ENCODE measurements at places on chromosomes 1 and 21.
A peak's percentile ranks its signal among the peaks of the same experiment; 100 is the strongest.

DNA sequence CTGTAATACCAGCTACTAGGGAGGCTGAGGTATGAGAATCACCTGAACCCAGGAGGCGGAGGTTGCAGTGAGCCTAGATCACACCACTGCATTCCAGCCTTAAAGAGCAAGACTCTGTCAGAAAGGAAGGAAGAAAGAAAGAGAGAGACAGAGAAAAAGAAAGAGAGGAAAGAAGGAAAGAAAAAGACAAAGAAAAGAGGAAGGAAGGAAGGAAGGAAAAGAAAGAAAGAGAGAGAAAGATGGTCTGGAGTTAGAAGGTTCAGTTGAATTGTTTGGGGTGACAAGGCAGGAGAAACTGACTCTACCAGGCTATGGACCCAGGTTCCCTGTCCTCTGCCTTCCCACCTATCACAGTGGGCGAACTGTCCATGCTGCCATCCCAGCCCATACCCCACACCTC is 27.4 kb upstream of the PIK3CD start:
- no peak overlapping the region for H3K4me3 ChIP-seq
- no peak overlapping the region for H3K27ac ChIP-seq
- no peaks in the 10 kb centered on the region for H3K4me1 ChIP-seq
- H3K36me3 ChIP-seq: no peaks in the 10 kb centered on the region

DNA sequence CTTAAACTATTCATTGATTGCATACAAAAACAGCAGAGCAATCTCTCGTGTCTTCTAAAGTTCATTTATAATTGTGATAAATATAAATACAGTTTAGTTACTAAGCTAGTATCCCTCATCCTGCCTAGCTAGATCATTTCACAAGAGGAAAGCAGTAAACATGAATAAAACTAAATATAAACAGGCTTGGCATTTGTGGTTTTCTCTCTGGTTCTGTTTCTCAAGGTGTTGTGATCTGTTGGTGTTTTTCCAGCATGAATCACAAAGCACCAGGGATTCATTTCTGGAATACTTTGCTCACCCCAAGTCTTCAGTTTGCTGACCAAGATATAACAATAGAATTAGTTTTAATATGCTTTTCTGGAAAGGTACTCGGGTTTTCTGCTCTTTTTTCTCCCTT is 32.7 kb upstream of the GLIS1 start:
- no peaks in the 10 kb centered on the region for H3K36me3 ChIP-seq
- no peak overlapping the region for H3K4me3 ChIP-seq
- DNase-seq: peak; percentile 87
- peaks cover 31% of the 10 kb centered on the region for H3K4me1 ChIP-seq
- H3K27me3 ChIP-seq: no peaks in the 10 kb centered on the region

DNA sequence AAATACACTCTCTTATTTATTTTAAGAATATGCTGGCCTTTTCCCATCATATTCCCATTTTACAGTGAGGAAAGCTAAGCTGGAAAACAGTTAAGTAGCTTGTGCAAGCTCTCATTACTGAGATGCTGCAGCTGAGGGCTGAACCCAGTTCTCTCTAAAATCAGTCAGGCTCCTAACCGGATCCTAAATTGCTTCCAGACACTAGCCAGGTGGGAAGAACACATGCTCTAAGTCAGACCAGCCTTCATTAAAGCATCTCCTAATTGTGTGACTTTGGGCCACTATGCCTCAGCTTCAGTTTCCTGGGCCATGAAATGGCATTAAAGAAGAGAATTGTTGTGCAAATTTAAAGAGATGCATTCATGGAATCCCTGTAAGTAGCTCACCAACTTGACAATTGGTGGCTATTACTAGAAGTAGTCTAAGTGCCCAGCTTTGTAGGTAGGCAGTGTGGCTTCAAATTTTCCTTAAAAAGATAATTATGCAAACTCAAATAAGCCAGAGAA is 228.4 kb downstream of the DAB1 start:
- no peaks in the 10 kb centered on the region for H3K36me3 ChIP-seq
- no peak overlapping the region for H3K27ac ChIP-seq
- no peak overlapping the region for H3K4me3 ChIP-seq
- no peak for DNase-seq
- no peaks in the 10 kb centered on the region for H3K4me1 ChIP-seq

- no peak overlapping the region for H3K27ac ChIP-seq
- DNase-seq: no peak
- H3K4me3 ChIP-seq: no peak overlapping the region
- no peaks in the 10 kb centered on the region for H3K27me3 ChIP-seq
- no peaks in the 10 kb centered on the region for H3K36me3 ChIP-seq
- no peaks in the 10 kb centered on the region for H3K4me1 ChIP-seq
Observed at GRCh38 chr1:86233403-86233802, 76.8 kb upstream of the COL24A1 start.

DNA sequence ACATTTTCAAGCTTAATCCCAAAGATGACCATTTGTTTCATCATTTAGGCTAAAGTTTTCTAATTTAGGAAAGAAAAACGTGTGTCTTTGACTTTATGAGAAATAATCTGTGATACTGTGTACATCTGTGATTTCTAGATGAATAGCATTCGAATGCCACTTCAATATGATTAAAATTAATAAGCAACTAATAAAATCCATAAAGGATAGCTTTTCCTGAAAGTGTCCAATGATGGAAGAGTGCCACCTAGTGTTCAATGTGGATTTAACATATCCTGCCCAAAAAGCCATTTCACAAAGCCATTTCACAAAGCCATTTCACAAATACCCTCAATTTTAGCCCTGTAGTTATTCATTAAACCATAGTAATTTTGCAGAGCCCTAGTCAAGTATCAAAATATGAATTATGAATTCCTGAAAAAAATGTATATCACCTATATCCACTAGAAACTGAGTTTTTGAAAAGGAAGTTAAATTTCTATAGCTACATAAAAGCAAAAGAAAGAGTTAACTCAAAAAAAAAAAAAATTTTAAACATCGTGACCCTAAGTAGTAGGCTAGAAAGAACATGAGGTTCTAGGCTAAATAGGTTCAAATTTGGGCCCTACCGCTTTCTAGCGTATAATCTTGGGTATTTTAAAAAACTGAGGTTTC is 19.1 kb downstream of the NME7 start:
- H3K27ac ChIP-seq: no peak overlapping the region
- no peaks in the 10 kb centered on the region for H3K4me1 ChIP-seq
- no peaks in the 10 kb centered on the region for H3K36me3 ChIP-seq
- peak; percentile 71 for DNase-seq
- no peak overlapping the region for H3K4me3 ChIP-seq

DNA sequence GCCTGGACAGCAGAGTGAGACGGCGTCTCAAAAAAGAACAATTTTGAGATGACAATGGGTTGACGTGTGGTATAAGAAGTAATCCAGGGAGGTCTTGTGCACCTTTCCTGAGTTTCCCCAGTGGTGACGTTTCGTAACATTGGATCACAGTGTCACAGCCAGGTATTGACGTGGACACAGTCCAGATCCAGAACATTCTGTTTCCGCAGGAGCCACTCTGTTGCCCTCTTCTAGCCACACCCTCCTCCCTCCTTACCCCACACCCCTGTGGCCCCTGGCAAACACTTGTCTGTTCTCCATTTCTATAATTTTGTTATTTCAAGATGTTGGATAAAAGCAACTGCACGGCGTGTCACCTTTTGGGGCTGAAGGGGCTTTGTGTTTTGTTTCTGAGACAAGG is 6.5 kb upstream of the TRAPPC10 start:
- H3K36me3 ChIP-seq: no peaks in the 10 kb centered on the region
- peak overlapping the region; percentile 91 for H3K27ac ChIP-seq
- no peak overlapping the region for H3K4me3 ChIP-seq
- no peaks in the 10 kb centered on the region for H3K27me3 ChIP-seq

DNA sequence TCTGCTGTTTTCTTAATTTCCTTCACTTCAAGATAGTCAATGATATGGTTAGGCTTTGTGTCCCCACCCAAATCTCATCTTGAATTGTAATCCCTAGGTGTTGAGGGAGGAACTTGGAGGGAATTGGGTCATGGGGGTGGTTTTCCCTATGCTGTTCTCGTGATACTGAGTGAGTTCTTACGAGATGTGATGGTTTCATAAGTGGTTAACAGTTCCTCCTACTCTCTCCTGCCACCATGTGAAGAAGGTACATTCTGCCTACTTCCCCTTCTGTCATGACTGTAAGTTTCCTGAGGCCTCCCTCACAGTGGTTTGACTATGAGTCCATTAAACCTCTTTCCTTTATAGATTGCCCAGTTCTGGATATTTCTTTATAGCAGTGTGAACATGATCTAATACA is 74.0 kb upstream of the SAMSN1 start:
- no peak overlapping the region for H3K4me3 ChIP-seq
- H3K4me1 ChIP-seq: no peaks in the 10 kb centered on the region
- no peaks in the 10 kb centered on the region for H3K27me3 ChIP-seq
- no peak overlapping the region for H3K27ac ChIP-seq

DNA sequence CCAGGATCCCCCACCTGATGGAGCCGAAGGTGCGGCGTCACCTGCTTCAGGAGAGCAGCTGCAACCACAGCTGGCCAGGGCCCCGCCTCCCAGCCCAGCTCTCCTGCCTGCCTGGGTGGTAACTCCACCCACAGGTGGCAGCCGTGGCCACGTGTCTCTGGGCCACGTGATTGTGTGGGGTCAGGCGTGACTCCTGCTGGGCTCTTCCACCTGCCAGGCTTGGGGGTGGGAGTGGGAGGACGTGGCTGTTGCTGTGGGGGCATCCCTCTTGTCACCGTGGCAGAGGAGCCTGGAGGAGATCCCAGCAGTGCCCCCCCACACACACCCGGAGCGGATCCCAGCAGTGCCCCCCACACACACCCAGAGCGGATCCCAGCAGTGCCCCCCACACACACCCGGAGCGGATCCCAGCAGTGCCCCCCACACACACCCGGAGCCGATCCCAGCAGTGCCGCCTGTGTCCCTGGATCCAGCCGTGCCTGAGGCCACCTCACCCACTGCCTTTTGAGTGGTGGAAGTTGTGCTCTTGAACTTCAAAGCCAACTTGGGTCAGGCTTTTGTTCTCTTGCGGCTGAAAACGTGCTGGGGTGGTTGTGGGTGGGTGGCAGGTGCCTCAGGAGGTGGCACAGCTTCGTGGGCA is 32.2 kb downstream of the POFUT2 start:
- no peak overlapping the region for H3K27ac ChIP-seq
- DNase-seq: no peak
- no peak overlapping the region for H3K4me3 ChIP-seq
- no peaks in the 10 kb centered on the region for H3K36me3 ChIP-seq

DNA sequence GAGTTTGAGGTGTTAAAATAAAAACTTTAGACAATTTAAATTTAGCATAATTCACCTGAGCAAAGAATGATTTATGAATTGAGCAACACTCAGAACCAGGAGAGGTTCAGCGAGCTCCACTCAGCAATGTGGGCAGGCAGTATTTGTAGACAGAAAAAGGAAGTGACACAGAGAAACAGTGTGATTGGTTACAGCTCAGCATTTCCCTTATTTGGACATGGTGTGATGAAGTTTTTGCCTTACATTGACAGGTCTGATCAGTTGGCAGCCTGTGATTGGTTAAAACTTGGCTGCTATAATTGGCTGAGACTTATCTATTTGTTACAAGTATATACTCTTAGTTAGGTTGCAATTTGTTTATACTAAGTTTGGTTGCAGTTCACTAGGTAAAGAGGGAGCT is 621.2 kb upstream of the PRMT6 start:
- H3K36me3 ChIP-seq: no peaks in the 10 kb centered on the region
- H3K27me3 ChIP-seq: no peaks in the 10 kb centered on the region
- H3K4me1 ChIP-seq: no peaks in the 10 kb centered on the region
- no peak overlapping the region for H3K27ac ChIP-seq
- no peak overlapping the region for H3K4me3 ChIP-seq

- H3K36me3 ChIP-seq: no peaks in the 10 kb centered on the region
- no peaks in the 10 kb centered on the region for H3K27me3 ChIP-seq
- H3K27ac ChIP-seq: no peak overlapping the region
- no peak for DNase-seq
Observed at GRCh38 chr21:14712121-14712715, 166.1 kb upstream of the SAMSN1 start.

DNA sequence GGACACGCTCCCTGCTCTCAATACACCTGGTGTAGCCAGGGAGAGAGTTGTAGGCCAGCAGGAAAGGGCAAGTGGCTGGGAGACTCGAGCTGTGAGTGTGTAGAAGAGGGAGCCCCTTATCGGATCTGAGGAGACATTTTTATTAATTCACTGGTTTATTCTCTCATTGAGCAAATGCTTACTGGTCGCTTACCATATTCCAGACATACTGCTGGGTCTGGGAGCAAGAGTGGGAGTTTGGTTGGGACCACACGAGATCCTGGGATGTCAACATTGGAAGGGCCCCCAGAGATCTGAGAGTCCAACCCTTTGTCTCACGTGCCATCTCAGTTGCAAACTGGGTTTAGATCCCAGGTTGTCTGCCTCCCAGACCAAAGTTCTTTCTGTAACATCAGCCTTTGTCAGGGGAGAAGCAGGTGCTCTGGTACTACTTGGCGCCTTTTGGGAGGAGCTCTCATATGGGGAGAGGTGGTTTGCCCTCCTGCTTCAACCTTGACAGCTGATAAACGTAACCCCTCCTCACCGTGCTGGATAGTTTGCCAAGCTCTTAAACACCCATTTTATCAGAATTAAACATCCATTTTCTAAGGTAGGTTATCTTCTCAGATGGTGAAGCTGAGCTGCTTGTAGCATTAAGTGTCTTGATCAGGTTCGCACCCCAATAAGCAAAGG is 742 bp downstream of the TMEM222 start:
- no peaks in the 10 kb centered on the region for H3K36me3 ChIP-seq
- H3K27ac ChIP-seq: peak overlapping the region; percentile 89

- no peak overlapping the region for H3K27ac ChIP-seq
- H3K4me3 ChIP-seq: no peak overlapping the region
- H3K36me3 ChIP-seq: no peaks in the 10 kb centered on the region
- H3K4me1 ChIP-seq: peaks cover 12% of the 10 kb centered on the region
Observed at GRCh38 chr21:29248124-29248523, 50.6 kb upstream of the BACH1 start.

- no peak overlapping the region for H3K27ac ChIP-seq
- H3K27me3 ChIP-seq: no peaks in the 10 kb centered on the region
- no peaks in the 10 kb centered on the region for H3K4me1 ChIP-seq
- H3K36me3 ChIP-seq: no peaks in the 10 kb centered on the region
Observed at GRCh38 chr1:229066591-229066990, 204.3 kb upstream of the RAB4A start.

DNA sequence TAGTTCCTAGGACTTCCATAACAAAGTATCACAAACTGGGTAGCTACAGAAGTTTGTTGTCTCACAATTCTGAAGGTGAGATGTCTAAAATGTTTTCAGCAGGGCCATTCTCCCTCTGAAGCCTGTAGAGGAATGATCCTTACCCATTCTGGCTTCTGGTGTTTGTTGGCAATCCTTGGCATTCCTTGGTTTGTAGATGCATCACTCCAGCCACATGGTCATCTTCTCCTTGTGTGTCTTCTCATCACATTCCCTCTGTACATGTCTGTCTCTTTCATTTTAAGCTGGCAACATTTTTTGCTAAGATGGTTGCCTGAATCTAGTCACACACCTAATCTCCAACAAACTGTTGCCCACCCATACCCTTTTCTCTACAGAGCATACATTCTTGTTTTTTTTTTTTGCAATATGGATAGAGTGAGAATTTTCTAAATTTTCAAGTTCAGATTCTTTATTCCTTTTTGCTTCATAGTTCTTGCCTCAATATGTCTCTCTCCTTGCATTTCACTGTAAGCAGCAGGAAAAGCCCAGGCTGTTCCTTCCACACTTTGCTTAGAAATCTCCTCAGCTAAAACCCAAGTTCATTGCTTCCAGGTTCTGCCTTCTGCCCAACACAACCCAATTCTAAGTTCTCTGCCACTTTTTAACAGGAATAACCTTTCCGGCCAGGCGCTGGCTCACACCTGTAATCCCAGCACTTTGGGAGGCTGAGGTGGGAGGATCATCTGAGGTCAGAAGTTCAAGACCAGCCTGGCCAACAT is 18.3 kb downstream of the ZBED6 start:
- H3K36me3 ChIP-seq: peaks cover 64% of the 10 kb centered on the region
- no peak overlapping the region for H3K4me3 ChIP-seq
- 0 out of 2 replicates have a peak, but pooled peaks cover under 1% of the 10 kb centered on the region for H3K4me1 ChIP-seq
- H3K27ac ChIP-seq: no peak overlapping the region
